NCI-H2227 treated with DMSO at 0.1 percent for 48 hours (cell line): ENCODE measurements at places on chromosomes 3 and 15.
A peak's percentile ranks its signal among the peaks of the same experiment; 100 is the strongest.

GRCh38 chr15:80019168-80019745 lies 40.2 kb upstream of the ZFAND6 start:
- DNase-seq, result no peak

GRCh38 chr15:66066005-66066404 lies 187.5 kb downstream of the MEGF11 start:
- DNase-seq, result no peak

GRCh38 chr3:42078677-42079076 lies 12.5 kb upstream of the TRAK1 start:
- DNase-seq, result no peak

- DNase-seq, result no peak
Observed at GRCh38 chr3:66453651-66454463, 47.0 kb downstream of the LRIG1 start.

- DNase-seq, result no peak
Observed at GRCh38 chr3:186536883-186537844, 7.0 kb downstream of the CRYGS start.

DNA sequence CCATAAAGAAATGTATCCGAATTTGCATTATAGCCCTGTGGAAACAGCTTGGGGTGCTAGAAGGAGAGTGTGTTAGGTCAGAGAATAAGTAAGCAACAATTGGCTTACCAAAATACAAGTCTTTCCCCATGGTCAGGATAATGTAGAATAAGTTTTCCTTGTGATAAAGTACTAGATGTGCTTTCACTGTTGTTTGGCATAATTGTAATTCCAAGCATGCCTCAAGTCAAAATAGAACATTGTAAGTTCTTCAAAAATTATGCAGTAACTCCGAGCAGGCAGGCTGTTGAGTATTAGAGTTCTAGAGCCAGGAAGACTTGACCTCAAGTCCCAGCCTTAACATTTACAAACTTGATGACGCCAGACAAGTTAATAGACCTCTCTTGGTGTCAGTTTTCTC lies 242.0 kb downstream of the TUSC7 start:
- no peak for DNase-seq

- DNase-seq, result peak; percentile 59
Observed at GRCh38 chr3:79032686-79033318, 735.0 kb downstream of the ROBO1 start.

- DNase-seq, result no peak
Observed at GRCh38 chr15:72231833-72232478, 966 bp upstream of the PKM start.

- DNase-seq, result no peak
Observed at GRCh38 chr3:55322638-55323037, 164.5 kb downstream of the WNT5A start.

- DNase-seq, result no peak
Observed at GRCh38 chr15:88650556-88650955, 11.7 kb downstream of the ISG20 start.

DNA sequence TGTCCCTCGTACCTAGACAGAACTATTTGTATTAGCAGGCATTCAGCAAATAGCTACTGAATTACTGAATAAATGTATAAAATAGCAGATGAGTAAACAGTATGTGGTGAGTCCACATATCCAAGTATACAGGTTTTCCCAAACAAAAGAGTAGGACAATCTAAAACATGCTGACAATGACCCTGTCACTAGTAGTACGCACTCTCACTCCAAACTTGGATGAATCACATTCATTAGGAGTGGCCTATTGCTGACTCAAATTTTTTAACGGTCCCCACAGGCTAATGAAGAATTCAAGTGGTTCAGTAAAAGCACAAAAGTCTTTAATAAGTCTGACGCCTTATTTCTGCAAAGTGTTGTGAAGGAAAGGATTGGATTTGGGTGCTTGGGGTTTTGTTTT lies 449.3 kb upstream of the THBS1 start:
- no peak for DNase-seq

DNA sequence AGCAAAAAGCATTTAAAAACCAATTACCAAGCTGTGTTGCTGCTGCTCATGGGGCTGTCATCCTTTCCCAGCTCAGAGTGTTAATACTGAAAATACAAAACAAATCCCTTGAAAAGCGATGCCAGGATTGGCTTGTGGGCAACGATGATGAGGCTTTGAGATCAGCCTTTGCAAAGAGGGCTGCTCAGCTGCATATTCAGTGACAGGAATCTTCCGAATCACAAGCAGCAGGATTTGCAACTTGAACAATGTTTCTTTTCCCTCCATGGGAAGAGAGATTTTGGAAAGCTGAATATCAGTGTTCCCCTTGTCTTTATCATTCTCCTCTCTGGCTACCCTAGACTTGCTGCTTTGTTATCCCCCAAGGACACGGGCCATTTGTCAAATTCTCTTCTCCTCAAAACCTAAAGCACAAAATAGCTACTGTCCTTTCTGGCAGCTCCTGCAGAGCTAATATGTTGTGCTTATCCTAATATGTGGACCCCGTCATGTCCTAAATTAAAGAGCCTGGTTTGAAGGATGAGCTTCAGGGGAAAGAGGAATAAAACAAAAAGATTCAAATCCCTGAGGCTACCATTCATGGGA lies 375.8 kb downstream of the GAP43 start:
- DNase-seq, result no peak

GRCh38 chr3:50806031-50806430 lies 131.3 kb downstream of the DOCK3 start:
- no peak for DNase-seq

DNA sequence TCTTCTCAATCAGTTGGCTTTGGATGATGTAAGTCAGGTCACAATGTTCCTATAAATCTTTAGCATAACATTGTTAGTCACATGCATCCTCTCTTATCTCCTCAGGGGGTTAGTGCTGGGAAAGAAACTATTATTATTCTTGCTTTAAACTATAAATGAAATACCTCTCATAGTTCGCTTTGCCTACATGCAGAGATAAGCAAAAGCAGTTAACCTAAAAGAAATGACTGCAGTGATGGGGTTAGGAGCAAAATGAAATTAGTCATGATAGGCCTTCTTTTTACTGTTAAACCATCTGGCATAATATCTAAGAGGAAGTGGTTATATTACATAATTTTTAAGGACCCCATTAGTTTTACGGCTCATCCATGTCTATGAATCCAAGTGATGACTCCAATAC lies 91.7 kb upstream of the IGSF10 start:
- no peak for DNase-seq

DNA sequence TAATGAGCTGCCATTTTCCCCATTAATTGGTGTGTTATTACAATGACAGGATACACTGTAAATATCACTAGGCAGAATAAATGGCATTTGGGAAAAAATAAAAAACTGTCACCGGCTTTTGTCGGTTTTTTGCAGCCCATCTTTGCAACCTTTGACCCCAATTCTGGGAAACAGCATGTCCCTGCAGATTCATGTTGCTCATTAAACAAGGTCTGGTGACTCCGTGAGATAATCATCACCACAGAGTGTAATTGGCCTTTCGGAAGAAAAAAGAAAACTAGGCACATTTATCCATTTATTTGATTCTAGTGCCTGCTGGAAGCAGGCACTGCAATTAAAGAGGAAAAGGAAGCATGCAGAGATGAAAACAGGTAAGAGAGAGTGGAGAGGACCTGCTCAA lies 64.5 kb downstream of the TRAT1 start:
- no peak for DNase-seq

DNA sequence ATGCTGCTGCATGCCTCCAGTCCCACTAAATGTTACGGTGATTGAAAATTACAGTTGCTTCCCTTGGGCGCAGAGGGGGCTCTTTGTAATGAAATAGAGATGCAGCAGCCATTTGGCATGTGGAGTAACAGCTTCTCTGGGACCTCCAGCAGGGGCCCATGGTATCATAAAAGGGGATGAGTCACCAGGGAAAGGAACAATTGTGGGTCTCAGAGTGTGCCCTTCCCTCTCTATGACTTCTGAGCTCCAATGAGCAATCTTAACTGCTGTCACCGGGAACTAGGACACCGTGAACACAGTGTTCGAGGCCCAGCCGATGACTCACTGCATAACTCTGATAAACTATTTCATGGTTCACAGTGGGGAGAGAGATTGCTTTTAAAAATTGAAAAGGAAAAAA lies 164.8 kb upstream of the NUDT16 start:
- no peak for DNase-seq

- DNase-seq, result no peak
Observed at GRCh38 chr3:64728994-64729393, 41.2 kb upstream of the ADAMTS9 start.

DNA sequence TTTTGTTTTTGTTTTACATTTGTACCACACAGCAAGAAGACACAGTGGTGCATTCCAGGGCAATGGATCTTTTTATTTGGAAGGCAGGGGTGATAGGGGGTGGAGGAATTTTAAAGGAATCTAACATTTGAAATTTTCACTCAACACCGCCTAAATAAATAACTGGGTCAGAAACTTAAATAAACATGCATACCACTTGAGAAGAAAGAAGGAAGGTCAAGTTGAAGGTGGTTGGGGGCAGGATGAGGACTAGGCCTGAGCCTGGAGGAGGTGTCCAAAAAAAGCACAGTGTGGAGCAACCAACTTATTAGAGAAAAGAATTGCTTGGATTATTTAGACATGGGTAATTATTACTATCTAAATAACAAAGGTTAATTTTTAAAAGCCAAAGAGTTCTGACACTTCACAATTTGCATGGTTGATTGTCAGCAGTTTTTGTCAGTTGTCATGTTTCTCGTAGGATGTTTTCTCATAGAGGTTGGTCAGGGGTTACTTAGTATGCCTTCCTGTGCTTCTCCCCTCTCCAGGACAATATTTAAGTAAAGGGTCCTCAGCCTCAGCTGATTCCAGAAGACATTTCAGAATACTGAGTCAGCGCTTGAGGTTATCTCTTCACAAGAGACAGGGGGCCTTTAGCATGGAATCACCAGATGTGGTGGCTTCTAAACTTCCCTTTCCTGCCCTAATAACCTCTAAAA lies 173.7 kb upstream of the SLC2A2 start:
- no peak for DNase-seq

DNA sequence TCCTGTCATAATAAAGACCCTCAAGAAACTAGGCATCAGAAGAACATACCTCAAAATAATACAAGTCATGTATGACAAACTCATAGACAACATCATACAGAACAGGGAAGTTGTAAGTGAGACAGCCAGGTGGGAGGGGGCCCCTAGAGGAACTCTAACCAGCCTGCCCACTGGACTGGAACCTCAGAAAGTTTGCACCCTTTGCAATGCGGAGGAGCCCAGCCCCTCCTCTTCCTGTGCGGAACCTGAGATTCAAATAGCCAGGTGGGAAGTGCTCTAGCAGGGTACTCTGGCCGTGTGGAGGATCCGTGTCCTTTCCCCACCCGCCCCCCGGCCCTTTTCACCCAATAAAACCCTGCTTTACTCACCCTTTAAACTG lies 387.0 kb upstream of the CBLB start:
- no peak for DNase-seq

DNA sequence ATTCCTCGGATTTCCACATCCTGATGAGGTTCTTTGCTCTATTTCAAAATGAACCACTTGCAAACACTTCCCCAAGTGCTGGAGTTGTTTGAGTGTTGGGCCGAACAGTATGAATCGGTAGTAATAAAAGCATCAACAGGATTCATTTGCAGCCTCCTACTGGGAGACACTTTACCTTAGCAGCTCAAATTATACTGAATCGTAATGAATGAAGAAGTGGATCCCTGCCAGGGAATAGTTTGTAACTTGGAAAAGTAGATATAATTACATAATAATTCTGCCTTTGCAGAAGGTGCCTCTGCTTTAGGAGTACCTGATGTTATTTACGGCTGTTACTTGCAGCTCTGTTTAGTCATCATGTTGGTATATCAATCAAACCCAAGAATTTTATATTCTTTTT lies 669.1 kb downstream of the CADM2 start:
- peak; percentile 45 for DNase-seq

GRCh38 chr3:146241523-146242240 lies 9.2 kb downstream of the PLSCR4 start:
- DNase-seq, result no peak

DNA sequence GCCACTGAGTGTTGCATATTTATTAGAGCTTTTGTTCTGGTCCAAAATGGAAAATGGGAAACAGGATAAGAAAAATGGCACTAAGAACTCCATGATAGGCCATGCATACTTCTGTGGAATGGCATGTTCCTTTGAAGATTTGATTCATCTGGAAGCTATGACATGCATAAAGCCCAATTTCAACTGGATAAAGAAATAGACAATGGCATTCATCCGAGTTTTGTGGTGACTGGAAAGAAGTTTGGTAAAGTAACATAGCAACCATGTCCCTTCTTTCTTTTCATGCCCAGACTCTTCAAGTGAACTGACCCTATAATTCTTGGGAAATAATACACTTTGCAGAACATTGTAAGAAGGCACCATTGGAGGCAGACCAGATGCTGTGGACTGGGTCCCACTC lies 368.4 kb upstream of the IL12A start:
- no peak for DNase-seq

DNA sequence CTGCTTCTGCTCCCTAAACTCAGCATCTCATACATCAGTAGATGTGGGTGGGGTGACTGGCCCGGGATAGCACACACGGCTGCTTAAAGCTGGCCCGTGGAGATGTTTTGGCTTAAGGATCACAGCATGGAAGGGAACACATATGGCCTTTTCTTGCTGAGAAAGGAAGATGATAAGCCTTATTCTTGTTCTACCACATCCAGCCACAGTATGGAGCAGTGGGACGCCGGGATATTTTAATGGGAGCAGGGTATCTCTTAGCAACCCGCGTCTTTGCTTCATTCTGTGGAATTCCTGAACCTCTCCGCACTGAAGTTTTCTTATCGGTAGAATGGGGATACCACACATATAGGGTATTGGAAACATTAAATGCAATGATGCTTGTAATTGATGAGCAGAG lies 94.1 kb upstream of the PROK2 start:
- no peak for DNase-seq

DNA sequence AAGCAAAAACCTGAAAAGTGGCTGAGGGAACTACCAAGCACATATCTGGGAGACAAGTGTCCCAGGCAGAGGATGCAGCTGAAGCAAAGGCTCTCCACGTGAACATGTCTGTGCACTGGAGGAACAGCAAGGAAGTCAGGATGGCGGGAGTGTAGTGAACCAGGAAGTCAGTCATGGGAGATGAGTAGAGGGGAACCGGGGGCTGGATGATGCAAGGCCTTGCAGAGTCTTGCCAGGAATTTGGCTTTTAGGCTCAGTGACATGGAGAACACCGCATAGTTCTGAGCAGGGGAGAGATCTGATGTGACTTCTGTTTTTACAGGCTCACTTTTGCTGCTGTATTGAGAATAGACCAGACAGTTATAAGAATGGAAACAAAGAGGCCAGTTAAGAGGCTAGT lies 19.0 kb downstream of the C2CD4A start:
- no peak for DNase-seq

DNA sequence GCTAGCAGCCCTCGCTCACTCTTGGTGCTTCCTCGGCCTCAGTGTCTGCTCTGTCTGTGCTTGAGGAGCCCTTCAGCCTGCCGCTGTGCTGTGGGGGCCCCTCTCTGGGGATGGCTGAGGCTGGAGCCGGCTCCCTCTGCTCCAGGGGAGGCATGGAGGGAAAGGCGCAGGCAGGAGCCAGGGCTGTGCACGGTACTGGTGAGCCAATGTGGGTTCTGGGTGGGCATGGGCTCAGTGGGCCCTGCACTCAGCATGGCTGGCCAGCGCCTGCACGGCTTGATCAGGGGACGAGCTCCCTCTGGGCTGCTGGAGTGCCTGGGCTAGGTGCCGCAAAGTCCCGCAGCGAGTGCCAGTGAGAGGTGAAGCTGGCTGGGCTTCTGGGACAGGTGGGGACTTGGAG lies 260.0 kb downstream of the SI start:
- DNase-seq, result no peak

- no peak for DNase-seq
Observed at GRCh38 chr3:110419601-110420000, 652.0 kb upstream of the NECTIN3 start.

- DNase-seq, result no peak
Observed at GRCh38 chr3:294581-294980, 98.0 kb downstream of the CHL1 start.
